ENCODE measurements at places on chromosomes 13 and 19. TPM values are rescaled to one million over a fixed set of nuclear protein-coding genes. Genes with fewer than 3 reads are reported as not detected.

DNA sequence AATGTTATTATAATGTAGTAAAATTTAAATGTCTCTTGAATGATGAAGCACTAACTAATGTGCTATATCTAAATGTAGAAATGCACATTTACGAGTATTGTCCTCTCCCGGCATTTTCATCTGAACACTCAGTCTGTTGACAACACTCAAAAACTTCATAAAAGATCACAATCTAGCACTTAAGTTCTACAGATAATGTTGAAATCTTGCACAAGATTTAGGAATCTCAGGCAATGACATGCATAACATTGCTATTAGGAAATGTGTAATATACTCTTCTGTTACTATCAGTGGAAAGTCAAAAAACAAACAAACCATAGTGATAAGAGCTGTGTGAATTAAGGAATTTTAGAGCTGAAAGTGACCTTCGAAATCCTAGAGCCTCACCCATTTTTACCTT lies 37.5 kb upstream of the XPO4 start:
- DNase-seq = no peak

GRCh38 chr13:49110913-49111170 lies 109.3 kb upstream of the MLNR start:
- no peak for DNase-seq

The GRIN2D gene
- 0.71 TPM for polyA plus RNA-seq

The UQCR11 gene
- polyA plus RNA-seq = 99.6 TPM

The EHD2 gene
- 26.1 TPM for polyA plus RNA-seq

DNA sequence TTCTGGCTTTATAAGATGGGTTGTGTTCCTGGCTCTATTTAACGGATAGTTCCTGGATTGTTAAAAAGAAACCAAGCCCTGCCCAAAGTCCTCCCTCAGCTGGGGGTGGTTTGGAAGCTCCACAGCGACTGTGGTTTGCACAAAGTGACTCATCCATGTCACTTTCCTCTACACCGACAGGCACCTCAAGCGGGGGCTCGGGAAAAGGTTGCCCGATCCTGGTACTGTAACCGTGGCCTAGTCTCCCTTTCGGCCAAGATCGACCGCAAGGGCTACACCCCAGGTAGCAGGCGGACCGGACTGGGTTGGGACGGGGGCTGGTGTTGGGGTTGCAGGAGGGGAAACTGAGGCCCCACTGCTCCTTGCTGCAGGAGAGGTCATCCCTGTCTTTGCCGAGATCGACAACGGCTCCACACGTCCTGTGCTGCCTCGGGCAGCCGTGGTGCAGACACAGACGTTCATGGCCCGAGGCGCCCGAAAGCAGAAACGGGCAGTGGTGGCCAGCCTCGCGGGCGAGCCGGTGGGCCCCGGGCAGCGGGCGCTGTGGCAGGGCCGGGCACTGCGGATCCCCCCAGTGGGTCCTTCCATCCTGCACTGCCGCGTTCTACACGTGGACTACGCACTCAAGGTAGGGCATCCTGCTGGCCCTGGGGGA lies 1.6 kb downstream of the ARRDC2 start:
- no peak for DNase-seq

DNA sequence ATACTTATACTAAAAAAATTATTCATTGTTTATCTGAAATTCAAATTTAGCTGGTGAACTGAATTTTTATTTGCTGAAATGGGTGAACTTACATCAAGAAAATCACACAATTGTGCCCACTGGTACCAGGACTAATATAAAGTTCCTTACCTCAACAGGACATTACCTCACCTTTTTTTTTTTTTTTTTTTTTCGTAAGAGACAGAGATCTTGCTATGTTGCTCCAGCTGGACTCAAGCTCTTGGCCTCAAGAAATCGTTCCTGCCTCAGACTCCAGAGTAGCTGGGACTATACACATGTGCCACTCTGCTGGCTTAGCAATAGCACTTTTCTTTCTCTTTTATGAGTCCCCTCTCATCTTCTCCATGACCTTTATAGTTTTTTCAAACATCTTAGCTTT lies 22.5 kb upstream of the NDFIP2 start:
- no peak for DNase-seq

The CYP4F12 gene
- polyA plus RNA-seq = 1.2 TPM

The CYP4F2 gene
- 0.20 TPM for polyA plus RNA-seq

- DNase-seq = no peak
Measured at GRCh38 chr19:6772028-6772865, at the start of gene VAV1. TSS of gene VAV1 (plus strand) at chr19:6772708. CDS start at chr19:6772808, 100 bp downstream.

- no peak for DNase-seq
Measured at GRCh38 chr19:12481781-12482508, 2.7 kb downstream of the ZNF709 start.

The SERP2 gene
- polyA plus RNA-seq = 11.8 TPM

The TEX30 gene
- polyA plus RNA-seq = 30.9 TPM

GRCh38 chr13:72025836-72026235 lies 158.8 kb upstream of the DACH1 start:
- DNase-seq = no peak

DNA sequence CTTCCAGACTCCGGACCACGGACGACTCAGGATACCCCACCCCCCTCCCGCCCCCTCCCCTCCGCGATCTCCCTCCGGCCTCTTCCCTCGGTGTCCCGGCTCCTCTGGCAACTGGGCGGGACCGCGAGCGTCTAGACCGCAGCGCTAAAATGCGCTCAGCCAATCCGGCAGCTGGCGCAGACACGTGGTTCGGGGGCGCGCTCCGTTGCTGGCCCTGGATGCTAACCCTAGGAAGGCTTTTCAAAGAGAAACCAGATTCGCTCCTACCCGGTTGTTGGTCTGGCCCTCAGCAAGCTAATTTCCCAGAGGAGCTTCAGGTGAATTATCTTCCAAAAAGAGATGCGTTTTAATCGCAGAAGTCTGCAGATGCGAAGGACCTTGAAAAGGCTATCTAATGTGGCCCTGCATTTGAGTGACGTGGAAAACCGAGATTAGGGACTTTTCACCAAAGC lies at the start of gene DZIP1:
Gene DZIP1 (minus strand): TSS at position 106 of the 452 bp plus-strand sequence. CDS start 2,677 bp downstream, outside the sequence.
- peak; percentile 87 for DNase-seq

The RFX1 gene
- polyA plus RNA-seq = 15.3 TPM

The MAG gene
- polyA plus RNA-seq = 5.3 TPM

The SUGT1 gene
- polyA plus RNA-seq = 52.1 TPM

- no peak for DNase-seq
Measured at GRCh38 chr13:114107686-114108081, 24.7 kb downstream of the RASA3 start.

DNA sequence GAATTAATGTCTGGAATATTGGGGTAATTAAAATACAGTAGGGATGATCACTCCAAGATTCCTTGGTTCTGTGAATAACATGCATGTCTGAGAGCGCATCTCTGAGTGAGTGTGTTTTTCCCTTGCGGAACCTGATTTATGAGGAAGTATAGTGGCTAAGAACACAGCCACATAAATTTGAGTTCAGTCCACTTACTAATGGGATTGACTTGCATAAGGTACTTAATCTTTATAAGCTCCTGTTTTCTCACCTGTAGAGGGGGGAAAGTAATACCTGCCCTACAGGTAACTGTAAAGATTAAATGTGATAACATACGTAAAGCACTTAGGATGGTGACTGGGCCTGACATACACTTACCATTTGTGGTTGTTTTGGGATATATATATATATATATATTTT lies 60.8 kb downstream of the KLF5 start:
- no peak for DNase-seq

DNA sequence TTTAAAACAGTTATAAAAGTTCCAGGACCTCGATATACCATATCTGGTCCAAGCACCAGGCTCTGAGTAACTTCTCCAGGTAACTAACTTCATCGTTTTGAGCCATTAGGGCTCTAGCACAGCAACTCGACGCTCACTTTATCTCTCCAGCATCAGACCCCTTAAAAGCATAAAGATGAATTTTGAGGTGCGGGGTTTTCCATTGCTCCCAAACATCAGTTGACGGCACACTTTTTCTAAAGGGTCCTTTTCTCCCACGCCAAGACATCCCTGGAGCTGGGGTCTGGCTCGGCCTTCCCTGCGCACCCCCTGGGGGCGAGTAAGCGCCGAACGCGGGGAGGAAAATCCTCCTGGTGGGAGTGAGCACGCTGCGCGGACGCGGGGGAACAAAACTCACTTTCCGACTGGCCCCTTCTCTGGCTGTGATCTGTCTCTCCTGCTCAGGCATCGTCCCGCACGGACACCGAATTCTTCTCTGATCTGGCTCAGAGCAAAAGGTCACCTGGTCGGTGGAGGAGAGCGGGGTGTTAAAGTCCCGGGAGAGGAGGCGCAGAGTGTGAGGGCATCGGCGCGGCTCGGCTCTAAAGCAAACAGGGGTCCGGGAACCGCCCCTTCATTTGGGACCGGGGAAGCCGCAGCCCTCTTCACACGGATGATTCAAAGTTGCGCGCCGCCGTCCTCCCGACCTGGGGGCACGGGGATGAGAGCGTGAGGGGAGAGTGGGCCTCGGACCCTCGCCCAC lies at the start of gene ATP7B:
Gene ATP7B (minus strand): TSS at position 561 of the 742 bp plus-strand sequence. CDS start 113 bp downstream, at position 448.
- no peak for DNase-seq

DNA sequence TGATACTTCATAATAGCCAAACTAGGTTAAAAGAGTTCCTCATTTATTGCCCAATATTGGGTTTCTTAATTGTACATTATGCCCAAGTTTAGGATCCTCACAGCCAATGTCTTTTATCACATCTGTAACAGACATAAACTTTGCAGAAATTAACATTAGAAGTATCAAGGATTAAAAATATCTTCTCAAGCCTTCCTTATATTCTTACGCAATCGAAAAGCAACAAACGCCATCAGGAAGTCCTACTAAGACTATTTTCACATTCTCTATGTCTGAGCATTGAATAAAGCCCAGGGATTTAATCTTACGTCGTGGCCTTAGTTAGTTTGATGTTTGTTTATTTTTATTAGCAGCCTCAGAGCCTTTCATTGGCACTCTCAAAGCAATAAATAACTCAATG lies 1660.4 kb upstream of the MIR17HG start:
- DNase-seq = no peak

The GZMM gene
- 0.36 TPM for polyA plus RNA-seq

DNA sequence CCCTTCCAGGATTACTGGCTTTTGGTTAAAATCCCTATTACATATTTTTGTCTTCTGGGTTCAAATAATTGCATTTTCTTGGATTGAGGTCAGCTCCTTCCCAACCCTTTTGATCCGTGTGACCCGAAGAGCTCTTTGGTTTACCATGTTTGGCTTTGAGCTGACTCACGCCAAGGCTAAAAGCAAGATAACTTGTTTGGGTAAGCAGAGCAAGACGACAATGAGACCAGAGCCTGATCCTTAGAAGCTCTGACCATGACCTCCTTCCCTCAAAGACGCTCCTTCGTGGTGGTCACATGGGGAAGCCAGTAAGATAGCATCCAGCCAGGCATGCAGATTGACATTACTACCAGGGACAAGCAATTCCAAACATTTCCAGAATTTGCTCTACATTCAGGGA lies 153.8 kb downstream of the DCT start:
- no peak for DNase-seq

The NLRP11 gene
- polyA plus RNA-seq = 0.23 TPM

DNA sequence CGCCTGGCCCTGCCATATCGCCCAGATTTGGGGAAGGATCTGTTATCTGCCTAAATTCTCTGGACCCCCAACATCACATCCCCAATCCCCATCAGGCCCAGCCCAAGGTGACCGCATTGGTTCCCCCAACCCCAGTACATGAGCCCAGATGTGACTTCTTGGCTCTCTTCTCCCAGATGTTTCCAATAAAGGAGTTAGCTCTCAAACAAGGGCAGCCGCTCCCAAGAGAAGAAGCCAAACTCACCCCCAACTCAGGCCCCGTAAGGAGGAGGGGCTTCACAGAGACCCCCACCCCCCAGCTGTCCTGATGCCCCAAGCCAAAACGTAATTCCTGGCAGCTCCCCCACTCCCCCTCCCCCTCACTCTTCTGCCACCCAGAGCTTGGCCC lies 6.9 kb downstream of the FBN3 start:
- no peak for DNase-seq

DNA sequence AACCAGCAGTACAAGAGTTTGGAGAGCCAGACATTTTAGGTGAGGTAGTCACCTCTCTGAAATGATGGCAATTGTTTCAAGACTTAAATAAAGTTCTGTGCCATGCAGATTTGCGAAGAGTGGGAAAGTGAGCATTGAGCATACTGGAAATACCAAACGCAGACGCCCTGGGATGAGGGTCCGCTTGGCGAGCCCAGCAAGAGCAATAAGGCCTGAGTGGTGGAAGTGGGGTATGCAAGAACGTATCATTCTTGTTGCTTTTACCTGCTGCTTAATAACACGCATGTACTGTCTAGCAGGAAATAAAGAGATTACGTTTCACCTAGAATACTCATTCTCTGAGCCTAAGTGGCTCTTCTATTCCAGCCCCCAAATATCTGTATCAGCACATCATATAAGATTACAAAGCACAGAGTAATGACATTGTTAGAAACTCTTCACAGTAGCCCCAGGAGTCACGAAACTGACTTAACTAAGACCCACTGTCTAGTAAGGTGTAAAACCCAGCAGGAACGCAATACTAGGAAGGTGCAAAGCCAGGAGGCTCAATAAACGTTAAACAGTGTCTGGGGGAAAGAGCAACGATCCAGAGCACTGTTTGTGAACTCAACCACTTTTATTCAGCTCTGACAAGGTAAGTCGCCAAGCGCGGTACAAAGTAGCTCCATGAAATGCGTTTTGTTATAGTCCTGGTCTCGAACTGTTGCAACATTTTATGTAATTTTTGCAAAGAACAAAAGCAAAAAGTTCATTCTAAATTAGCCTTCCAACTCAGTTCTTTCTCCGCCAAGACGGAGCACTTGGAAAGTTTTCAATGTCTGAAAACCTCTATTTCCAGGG lies 1.2 kb downstream of the RCBTB2 start:
- DNase-seq = peak; percentile 31

The LGALS14 gene
- not detected for polyA plus RNA-seq

GRCh38 chr13:75139291-75139690 lies 342.7 kb downstream of the TBC1D4 start:
- DNase-seq = no peak

- DNase-seq = no peak
Measured at GRCh38 chr13:99800011-99800410, 171.6 kb downstream of the ZIC5 start.

The CA11 gene
- 29.0 TPM for polyA plus RNA-seq

GRCh38 chr19:46408664-46409039 lies 4.7 kb downstream of the CCDC8 start:
- DNase-seq = peak; percentile 54

The EML2 gene
- 19.8 TPM for polyA plus RNA-seq

- peak; percentile 79 for DNase-seq
Measured at GRCh38 chr19:5967994-5968430, 9.9 kb downstream of the RANBP3 start.

The PINLYP gene
- polyA plus RNA-seq = 16.1 TPM

The CKM gene
- 0.44 TPM for polyA plus RNA-seq

GRCh38 chr19:31666126-31666525 lies 316.9 kb upstream of the TSHZ3 start:
- no peak for DNase-seq

The B3GNT3 gene
- polyA plus RNA-seq = 13.3 TPM

The ZNF296 gene
- polyA plus RNA-seq = 2.4 TPM

- no peak for DNase-seq
Measured at GRCh38 chr13:36405151-36405550, 27.1 kb upstream of the CCNA1 start.

The GIPR gene
- 0.52 TPM for polyA plus RNA-seq
